Stimulated activated CD4-positive, alpha-beta T cell treated with anti-CD3 and anti-CD28 coated beads, TNF-alpha, amount 100 ng/mL, for 4 hours (primary cell): ENCODE measurements at places on chromosomes 4 and X.

GRCh38 chr4:39154009-39154408, 28.3 kb upstream of the WDR19 start:
- DNase-seq: no peak

DNA sequence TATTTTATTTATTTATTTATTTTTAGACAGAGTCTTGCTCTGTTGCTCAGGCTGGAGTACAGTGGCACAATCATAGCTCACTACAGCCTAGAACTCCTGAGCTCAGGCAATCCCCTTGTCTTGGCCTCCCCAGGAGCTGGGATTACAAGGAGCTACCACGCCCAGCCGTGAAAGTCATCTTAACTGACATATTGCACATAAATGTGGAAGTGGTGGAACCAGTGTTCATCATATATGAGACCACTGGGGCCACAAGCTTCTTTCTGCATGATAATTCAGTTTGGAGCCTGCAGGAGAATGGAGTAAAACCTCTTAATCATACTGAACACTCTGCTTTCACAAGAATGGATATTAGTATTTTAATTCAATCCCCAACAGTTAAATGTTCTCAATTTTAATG, 12.5 kb upstream of the CTSO start:
- DNase-seq: no peak

DNA sequence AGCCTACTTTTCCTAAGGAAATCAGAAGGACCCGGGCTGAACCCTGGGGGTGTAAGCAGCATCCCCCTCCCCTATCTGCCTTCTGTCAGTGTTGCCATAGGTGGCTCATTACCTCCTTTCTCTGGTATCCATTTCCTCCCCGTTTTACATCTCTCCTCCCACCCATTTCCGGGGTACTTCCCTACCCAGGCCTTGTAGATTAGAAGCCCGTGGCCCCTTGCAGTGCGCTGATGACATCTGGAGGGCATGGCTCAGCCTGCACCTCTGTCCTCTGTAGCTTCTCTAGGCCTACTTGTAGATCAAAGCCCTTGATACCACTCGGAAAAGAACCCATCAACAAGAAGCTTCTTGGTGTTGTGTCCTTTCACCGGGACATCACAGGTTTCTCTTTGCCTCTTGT, 71.8 kb downstream of the NBDY start:
- DNase-seq: peak; percentile 37

GRCh38 chrX:67724359-67725110, 180.7 kb downstream of the AR start:
- no peak for DNase-seq

- no peak for DNase-seq
Measured at GRCh38 chrX:120402369-120402768, 40.5 kb downstream of the ATP1B4 start.
